ENCODE measurements at places on chromosomes 13 and 19.
A peak's percentile ranks its signal among the peaks of the same experiment; 100 is the strongest.

GRCh38 chr13:110662777-110663443 is 43.0 kb downstream of the CARS2 start:
- DNase-seq: no peak

DNA sequence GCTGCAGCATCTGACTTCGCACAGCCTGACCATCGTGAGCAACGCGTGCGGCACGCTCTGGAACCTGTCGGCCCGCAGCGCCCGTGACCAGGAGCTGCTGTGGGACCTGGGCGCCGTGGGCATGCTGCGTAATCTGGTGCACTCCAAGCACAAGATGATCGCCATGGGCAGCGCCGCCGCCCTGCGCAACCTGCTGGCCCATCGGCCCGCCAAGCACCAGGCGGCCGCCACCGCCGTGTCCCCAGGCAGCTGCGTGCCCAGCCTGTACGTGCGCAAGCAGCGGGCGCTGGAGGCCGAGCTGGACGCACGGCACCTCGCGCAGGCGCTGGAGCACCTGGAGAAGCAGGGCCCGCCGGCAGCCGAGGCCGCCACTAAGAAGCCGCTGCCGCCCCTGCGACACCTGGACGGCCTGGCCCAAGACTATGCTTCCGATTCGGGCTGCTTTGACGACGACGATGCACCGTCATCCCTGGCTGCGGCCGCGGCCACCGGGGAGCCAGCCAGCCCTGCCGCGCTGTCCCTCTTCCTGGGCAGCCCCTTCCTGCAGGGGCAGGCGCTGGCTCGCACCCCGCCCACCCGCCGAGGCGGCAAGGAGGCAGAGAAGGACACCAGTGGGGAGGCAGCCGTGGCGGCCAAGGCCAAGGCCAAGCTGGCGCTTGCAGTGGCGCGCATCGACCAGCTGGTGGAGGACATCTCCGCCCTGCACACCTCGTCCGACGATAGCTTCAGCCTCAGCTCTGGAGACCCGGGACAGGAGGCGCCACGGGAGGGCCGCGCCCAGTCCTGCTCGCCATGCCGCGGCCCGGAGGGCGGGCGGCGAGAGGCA is 13.6 kb downstream of the C19orf25 start:
- no peak for DNase-seq

GRCh38 chr19:15299568-15300409 is 32.5 kb downstream of the BRD4 start:
- DNase-seq: no peak

DNA sequence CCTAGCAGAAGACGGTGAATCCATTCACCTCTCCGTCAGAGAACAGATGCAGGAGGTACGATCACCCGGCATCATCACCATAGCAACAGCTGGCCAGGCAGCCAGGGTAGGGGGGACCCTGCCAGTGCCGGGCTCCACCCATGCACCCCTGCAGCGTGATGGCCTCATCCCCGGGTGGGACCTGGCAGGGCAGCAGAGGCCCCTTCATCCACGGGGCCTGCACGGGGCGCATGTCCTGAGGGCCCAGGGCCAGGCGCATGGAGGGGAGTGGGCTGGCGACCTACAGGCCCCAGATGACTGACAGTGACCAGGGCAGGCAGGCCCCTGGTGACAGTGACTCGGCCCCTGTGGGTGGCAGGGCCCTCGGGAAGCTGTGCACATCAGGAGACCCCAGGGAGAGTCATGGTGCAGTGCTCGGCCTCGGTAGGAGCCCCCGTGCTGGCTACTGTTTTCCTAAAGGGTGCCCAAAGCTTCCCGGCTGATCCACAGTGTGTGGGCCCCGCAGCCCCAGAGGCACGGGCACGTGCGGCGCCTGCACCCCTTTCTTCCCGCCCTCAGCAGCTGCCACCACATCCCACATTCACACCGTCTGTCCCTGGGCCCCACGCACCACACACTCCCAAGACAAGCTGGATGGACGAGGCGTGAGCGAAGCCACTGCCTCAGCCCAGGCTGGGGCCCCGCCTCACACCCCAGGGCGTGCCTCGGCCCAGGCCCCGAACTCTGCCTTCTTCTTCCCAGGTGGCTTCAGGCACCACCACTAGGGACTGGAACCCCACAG is 4.8 kb downstream of the RNF126 start:
- DNase-seq: no peak

- DNase-seq: no peak
These were observed 64.8 kb upstream of the FLT1 start for GRCh38 chr13:28559636-28560259.

DNA sequence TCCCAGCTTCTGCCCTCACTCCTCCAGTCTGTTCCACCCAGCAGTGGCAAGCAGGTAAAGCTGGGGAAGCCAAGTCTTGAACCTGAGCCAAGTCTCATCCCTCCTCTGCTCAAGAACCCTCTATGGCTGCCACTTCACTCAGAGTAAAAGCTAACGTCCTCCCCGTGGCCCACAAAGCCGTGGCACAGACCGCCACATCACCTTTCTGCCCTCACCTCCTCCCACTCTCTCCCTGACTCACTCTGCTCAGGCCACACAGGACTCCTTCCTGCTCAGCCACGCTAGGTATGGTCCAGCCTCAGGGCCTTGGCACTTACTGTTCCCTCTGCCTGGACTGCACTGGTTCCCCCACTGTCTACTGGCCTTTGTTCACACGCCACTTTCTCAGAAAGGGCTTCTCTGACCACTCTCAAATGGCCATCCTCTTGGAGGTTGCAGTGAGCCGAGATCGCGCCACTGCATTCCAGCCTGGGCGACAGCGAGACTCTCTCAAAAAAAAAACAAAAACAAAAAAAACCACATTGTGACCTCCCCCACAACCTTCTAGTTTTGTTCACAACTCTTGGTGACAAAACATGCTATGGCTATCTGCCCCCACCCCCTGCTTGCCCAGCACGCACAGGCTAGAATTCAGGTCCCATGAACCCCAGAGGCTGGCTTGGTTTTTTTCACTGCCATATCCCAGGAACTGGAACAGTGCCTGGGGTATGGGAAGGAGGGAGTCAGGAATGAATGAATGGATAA is 15.8 kb downstream of the NDUFB7 start:
- DNase-seq: no peak

DNA sequence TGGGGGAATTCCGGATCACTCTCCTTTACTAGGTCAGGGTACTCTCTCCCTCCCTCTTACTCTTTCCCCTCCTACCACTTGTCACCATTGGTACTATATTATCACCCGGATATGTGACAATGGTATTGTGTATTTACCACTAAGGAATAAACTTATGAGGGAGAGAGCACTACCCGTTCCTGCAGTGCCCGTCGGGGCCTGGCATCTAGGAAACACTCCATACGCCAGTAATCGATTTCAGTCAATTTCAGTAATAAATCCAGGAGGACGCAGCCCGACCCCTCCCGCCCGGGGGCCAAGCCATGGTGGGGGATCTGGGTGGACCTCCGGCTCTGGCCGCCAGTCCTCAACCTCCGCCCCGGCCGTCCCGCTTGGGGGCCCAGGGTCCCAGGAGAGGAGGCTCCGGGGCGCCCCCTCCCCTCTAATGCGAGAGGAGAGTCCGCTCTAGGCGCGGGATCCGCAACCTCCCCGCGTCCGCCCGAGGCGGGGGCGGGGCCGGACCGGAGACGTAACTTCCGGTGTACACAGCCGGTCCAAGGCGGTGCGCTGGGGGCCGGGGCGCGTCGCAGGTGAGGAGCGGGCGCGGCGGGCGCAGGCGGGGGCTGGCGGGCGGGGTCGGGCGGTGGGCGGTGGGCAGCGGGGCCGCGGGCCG is at the start of gene GARRE1:
Gene GARRE1 (plus strand): TSS at position 509 of the 652 bp plus-strand sequence. CDS start 45,920 bp downstream, outside the sequence.
- DNase-seq: no peak

GRCh38 chr13:21478881-21479808 is 20.0 kb upstream of the ZDHHC20 start:
- DNase-seq: peak; percentile 68

DNA sequence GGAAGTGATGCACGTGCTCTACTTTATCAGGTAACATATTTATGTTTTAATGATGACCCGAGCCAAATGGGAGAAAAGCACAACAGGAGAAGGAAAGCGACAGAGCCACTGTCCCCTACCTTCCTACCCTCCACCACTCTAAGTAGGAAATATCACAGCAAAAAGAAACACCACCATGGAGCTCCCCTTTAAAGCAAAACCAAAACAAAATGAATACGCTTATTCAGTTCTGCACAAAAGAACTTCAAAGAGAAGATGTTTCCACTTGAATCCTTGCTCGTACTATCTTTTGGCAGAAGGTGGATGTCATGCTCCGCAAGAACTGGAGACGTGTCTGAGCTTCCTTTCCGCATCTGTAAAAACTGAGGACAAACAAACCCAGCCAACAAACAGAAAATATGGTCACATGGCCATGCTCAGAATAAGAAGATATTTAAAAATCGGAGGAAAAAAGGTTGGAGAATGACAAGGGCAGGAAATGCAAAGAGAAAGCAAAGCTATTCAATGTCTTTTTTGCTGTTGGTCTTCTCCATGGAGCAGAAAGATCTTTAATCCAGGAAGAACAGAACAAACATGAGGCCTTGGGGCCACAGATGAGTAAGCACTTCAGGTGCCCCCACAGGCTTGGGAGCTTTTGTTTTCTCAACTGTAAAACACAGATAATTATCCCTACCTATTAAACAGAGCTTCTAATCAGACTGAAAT is 19.5 kb downstream of the N4BP2L1 start:
- no peak for DNase-seq

DNA sequence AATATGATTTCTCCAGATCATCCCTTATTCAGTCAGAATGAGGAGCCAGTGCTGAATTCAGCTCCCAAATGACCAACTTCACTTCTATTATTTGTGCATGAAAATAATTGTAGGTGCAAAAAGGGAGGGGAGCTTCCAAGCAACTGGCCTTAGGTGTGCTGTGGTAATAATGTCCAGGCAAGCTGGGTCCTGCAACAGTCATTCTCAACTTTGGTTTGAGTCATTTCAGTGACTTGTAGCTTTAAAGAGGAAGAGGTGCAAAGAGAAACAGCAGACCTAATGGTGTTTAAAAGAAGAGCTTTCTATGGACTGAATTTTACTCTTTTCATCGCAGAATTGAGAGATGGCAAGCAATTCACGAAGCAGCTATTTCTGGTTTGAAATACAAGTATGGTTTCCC is 29.2 kb upstream of the FGF9 start:
- DNase-seq: no peak

DNA sequence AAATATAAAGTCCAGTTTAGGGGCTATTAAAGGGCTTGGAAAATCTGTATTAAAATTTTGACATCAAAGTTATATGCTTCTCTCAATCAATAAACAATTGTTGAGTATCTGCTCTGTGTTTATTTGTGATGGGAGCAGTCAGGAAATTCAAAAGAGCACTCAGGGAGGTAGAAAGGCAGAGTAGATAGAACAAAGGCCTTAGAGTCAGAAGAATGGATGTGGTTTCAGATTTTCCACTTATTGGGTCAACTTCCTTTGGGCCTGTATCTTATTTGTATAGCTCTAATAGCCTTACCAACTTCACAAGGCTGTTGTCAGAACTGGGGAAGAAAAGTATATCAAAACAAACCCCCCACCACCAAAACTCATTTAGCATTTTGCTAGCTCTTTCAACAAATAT is 302.6 kb downstream of the SPRY2 start:
- peak; percentile 23 for DNase-seq

DNA sequence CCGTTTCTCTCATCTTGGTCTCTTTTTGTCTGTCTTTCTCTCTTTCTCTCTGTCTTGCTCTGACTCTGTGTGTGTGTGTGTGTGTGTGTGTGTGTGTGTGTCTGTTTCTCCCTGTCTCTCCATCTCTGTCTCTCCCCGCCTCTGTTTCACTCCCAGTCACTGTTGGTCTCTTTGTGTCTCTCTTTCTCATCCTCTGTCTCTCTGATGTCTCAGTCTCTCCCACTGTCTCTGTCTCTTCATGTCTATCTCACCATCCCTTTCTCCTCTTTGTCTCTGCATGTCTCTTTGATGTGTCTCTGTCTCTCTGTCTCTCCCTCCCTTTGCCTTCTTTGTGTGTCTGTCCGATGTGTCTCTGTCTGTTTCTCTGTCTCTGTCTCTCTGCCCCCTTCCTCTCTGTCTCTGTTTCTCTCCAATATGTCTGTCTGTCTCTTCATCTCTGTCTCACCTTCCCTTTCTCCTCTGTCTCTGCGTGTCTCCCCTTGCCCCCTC is 2.5 kb downstream of the NFIC start:
- no peak for DNase-seq

Measured in foreskin melanocyte (primary cell).